ENCODE measurements at places on chromosomes 2 and 18.

DNA sequence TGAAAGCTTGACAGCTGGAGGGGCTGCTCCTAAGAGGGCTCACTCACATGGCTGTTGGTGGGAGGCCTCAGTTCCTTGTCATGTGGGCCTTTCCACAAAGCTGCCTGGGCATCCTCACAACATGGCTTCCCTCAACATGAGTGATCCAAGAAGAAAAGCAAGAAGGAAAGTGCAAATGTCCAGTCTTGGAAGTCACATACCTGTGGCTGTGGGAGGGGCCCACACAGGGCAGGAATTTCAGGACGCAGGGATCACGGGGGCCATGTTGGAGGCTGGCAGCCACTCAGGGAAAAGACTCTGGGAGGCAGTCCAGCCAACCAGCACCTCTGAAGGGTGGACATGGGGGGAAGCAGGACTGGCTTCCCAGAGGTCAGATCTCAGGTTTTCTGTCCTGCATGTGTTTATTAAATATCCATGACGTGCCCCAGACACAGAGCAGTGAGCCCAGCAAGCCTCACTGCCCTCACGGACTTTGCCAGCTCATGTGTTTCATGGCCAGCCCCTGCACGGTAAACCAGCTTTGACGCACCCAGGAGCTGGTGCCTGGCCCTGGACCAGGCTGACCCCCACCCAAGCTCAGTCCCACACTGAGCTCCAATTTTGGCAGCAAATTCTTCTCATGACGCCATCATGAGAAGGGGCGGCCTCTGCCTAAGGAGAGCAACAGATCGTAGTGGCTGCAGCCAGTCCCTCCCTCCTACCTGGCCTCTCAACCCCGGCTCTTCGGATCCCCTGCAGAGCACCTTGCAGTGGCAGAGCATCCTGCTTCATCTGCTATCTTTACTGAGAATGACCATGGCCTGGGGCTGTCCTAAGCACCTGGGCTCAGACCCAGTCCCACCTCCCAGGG, 34.7 kb upstream of the GPR17 start:
- peak; percentile 28 for DNase-seq

GRCh38 chr2:108325756-108326155, 37.1 kb downstream of the SULT1C2 start:
- DNase-seq = no peak

GRCh38 chr2:113707106-113707505, 49.3 kb downstream of the SLC35F5 start:
- no peak for DNase-seq

DNA sequence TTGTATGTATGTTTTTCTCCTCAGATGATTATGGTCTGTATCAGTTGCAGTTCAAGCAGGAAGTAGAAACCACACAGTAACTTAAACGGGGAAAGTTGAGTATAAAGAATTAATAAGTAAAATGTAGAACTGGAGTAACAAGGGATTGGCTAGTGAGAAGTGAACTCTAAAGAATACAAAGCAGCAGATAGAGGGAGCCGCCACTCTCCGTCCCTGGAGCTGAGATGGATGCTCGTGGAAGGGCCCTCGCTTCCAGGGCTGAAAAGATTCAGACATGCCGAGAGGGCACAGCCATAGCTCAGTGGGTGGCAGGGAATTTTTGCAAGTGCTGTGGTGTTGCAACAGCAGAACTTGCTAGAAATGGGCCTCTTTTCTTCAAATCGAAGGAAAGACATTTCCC, 155.8 kb downstream of the COL6A3 start:
- no peak for DNase-seq

DNA sequence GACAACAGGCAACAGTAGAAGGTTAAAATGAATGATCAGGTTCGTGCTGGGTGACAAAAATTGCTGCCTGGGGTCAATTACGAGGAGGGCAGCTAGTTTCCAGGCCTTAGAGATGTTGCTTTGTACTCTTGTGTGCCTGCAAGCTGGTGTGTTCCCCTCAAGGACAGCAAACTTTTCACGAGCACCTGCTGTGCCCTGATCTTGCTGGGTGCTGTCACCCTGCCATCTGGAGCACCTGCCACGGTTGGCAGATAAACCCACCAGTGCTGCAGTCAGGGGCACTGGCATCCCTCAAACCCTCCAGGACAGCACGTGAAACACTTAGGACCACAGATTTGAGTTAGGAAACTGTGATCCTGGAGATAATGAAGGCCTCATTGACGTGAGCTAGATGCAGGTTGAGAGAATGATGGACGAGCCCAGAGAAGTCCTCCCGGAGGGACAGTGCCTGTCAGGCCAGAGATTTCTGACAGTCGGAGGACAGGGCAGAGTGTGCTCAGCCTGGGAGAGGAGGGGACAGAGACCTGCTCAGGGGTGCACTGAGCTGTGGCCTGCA, 104.3 kb upstream of the RAB12 start:
- DNase-seq = no peak

DNA sequence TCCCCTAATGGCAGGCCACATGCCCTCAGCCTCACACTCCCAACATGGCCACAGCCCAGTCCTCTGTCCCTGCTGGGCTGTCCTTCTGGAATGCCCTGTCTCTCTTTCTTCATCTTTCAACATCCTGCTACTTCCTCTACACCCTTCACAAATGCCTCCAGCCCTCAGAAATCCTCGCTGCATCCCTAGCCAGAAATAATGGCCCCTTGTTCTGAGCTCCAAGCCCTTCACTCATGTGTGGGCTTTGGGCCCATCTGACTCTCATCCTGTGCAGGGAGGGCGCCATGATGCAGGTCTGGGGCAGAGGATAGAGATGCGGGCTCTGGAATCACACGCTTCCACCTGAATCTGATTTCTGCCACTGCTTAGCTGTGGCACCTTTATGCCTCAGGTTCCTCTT, 181.9 kb downstream of the TNS1 start:
- no peak for DNase-seq

DNA sequence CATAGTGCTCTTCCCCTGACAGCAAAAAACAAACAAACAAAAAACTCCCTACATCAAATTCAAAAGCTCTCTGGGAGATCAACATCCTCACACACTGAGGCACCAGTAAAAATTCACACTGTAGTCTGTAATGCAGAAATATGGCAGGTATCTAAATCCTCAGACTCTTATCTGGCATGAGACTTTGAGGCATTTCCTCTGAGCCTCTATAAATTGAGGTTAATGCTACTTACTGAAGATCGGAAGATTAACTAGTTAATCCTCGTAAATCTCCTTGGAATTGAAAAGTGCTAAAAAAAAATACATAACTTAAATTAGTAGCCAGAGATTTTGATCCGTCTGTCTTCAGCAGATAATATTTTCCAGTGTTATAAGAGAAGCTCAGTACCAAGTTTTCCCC, 65.0 kb downstream of the AP1S3 start:
- DNase-seq = no peak

- DNase-seq = peak; percentile 1
These were observed 33.8 kb upstream of the HAAO start for GRCh38 chr2:42826231-42826630.

GRCh38 chr2:28833740-28834470, 23.3 kb downstream of the SPDYA start:
- DNase-seq = no peak

DNA sequence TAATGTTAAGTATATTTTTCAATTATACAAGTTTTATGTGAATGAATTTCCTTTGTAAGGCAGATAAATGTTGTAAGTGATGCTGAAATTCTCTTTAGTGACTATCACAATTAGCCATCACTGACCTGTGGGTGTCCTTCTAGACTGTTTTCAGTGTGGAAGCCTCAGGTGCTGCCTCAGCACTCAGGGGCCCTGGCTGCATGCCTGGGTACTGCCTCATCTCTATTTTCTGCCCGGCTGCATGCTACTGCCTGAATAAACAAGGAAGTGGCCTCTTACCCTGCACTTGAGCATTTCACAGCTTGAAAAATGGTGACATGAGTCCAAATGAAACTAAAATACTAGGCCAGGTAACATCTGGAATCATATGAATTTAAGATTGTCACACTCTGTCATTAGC, 787.6 kb upstream of the SALL3 start:
- DNase-seq = peak; percentile 81

GRCh38 chr2:180520206-180520605, 460.2 kb upstream of the UBE2E3 start:
- no peak for DNase-seq

GRCh38 chr2:8848328-8849100, 11.1 kb upstream of the KIDINS220 start:
- DNase-seq = no peak

GRCh38 chr18:22015156-22015555, 154.2 kb upstream of the GATA6 start:
- no peak for DNase-seq

DNA sequence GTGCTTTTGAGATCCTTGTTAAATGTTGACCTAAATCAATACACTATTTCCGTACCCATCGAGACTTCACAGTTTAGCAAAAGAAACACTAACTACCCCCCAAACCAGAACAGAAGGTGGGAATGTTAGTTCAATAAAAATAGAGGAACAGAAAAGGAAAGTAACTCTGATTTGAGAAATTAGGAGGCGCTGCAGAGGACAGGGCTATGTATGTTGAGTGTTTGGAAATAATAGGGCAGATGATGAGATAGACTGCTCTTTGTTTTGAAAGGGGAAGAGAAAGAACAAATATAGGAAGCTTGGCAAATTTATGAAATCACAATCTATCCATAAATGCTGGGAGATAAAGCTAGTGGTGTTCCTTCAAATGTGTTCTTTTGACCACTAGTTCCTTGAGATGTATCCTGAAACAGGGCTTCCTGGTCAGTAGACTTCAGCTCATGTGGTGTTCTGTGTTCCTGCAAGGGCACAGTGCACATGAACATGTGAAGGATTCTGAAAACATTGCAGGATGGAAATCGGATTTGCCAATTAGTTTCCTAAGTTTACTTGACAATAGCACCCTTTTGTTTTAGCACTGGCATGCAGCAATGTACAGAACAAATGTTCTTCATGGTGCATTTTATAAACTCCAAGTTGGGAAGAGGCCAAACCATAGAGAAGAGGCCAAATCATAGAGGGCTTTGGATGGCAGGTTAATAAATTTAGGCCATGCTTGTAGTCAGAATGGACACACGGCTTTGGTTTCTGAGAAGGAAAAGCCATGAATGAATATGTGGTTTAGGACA, 39.8 kb downstream of the RHBDD1 start:
- DNase-seq = no peak

DNA sequence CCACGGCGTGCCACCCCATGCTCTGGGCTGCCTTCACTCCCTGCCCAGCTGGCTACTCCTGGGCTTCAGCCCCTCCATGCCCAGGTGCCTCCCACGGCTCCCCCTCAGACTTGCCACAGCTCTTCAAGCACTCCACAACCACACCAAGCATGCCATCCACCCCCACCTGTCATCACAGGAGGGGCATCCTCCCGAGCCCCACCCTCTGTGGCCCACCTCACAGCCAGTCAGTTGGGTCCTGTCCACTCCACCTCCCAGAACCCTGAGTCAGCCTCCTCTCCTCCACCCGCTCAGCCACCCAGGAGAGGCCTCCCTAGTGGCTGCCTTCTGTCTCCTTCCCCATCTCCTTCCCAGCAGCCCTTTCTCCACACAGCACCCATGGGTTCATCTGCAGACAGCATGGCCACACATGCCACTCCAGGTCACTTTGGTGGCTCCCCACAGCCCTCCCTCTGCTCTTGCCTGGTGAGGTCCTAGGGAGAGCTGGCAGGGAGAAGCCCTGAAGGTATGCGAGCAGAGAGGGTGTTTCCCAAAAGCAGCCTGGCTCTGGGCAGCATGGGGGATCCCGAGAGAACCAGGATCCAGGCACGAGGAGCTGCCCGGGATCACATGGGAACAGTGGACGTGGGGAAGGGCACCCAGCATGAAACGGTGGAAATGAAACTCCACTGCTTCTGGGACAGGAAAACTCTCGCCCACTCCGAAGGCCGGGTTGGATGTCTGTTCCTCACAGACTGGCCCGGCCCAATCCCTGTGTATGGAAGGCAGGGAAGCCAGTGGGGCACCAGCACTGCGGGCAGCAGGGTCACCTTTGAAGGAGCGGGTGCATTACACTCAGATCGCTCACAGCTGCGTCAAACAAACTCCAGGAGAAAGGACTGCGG, 2.7 kb downstream of the LIMS2 start:
- DNase-seq = no peak

- no peak for DNase-seq
These were observed 852.4 kb upstream of the ACVR2A start for GRCh38 chr2:146992466-146992865.

DNA sequence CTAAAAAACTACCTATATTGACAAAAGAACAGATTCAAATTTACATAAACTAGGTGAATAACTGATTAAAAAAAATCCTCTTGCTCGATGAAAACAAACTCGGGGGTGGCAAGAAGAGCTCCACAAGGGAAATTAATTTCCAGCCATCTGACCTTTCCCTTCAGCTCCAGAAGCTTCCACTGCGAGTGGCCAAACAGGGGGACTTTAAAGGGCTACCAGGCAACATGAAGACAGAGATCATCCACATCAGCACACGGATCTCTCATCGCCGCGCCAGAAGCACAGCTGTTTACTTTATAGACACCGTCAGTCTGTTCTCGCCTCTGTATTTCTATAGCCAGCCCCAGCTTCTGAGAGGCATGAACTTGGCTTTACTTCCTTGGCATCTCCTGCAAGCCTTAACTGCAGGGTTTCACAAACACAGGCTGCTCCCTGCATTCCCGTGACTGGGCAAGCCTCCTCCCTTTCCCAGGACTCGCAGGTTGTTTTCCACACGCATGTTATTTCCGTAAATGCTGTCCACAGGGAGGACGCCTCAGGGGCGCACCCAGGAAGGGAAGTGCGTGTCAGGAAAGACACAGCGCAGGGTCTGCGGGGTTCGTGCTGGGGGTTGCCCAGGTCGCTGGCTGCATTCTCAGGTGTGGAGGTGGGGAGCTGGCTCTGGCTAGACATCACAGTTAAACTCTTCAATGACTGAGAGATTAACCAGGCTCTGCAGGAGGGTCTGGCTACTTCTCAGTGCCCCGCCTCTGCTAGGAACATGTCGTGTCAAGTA, 85.0 kb downstream of the USP40 start:
- DNase-seq = no peak

GRCh38 chr2:177692783-177693269, 300.3 kb downstream of the AGPS start:
- DNase-seq = no peak

DNA sequence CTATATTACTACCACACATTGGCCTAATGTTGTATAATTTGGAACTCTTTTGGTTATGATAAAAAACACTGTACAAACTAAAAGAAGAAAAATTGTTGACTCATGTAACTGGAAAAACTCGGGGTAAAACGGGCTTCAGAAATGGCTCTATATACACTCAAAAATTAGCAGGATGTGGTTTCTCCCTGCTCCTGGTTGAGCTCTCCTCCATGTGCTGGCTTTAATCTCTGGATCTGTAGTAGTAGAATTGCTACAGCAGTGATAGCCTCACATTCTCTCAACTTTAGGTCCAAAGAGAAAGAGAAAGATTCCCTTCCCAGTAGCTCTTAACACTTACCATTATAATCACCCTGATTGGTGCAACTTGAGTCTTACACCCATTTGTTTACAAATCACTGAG, 274.9 kb upstream of the GALNT5 start:
- DNase-seq = no peak

- peak; percentile 5 for DNase-seq
These were observed 6.8 kb upstream of the EHD3 start for GRCh38 chr2:31227110-31227509.

GRCh38 chr2:7609556-7609955, 692.3 kb downstream of the RNF144A start:
- no peak for DNase-seq

- DNase-seq = peak; percentile 31
These were observed 117.0 kb downstream of the NFATC1 start for GRCh38 chr18:79512461-79513380.
